MCF 10A (cell line): ENCODE measurements at places on chromosomes 13 and 19. TPM values are rescaled to one million over a fixed set of nuclear protein-coding genes. Genes with fewer than 3 reads are reported as not detected.

DNA sequence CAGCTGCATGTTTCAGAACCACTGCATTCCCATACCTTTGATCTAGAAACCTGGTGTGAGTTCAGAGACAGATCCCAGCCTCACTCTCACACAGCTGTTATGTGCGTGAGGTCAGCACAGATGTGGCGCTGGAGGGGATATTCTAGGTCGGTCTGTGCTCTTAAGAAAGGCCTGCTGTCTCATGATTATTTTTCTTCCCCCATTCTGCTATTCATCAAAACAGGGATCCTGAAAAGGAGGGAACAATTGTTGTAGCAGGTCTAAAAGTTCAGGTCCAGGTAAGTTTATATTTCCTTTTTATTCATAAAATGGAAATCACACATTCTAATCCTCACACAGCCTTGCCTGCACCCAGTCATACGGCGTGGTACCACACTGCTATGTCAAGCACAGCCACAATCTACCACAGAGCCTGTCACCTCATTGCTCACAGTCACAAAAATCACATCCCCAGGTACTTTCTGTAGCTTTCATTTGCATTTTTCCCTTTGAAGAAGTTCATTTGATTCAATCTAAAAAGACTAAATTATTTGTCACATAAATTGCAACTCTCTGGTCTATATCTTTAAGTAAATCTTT, 867 bp downstream of the ZNF546 start:
- DNase-seq = no peak

Gene ZNF93
- 1.1 and 1.4 TPM in 2 replicates for total RNA-seq

DNA sequence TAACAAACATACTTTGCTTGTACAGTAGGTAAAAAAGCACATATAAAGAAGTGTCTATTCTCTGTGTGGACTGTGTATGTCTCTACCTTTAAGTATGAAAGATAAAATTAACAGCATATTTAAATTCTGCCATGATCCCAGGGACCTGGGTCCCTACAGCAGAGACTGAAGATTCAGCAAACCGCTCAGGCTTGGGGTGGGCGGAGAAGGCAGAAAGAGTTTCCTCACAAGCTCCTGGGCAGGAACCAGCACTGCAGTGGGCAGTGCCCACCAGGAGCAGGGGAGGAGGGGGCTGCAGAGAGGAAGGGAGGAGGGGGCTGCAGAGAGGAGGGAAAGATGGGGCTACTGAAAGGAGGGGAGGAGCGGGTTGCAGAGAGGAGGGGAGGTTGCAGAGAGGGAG, 44.6 kb upstream of the GRTP1 start:
- no peak for DNase-seq

GRCh38 chr13:91017031-91017668, 330.3 kb upstream of the MIR17HG start:
- DNase-seq = peak; percentile 80

- DNase-seq = no peak
Observed at GRCh38 chr13:112245179-112245724, 130.9 kb upstream of the SPACA7 start.

Gene HCST
- total RNA-seq = not detected in 2 replicates

Gene HCN2
- total RNA-seq = 0.68 and 1.2 TPM in 2 replicates

- DNase-seq = no peak
Observed at GRCh38 chr19:15529774-15530372, 21.5 kb downstream of the CYP4F22 start.

GRCh38 chr19:17510220-17510993, 1.0 kb upstream of the PGLS start:
- peak; percentile 24 for DNase-seq

GRCh38 chr13:20159646-20160305, 1.1 kb downstream of the GJA3 start:
- DNase-seq = peak; percentile 8
